ENCODE measurements at places on chromosomes 7 and 10.

GRCh38 chr10:124402273-124402672 lies 16.4 kb downstream of the OAT start:
- no peak for DNase-seq

DNA sequence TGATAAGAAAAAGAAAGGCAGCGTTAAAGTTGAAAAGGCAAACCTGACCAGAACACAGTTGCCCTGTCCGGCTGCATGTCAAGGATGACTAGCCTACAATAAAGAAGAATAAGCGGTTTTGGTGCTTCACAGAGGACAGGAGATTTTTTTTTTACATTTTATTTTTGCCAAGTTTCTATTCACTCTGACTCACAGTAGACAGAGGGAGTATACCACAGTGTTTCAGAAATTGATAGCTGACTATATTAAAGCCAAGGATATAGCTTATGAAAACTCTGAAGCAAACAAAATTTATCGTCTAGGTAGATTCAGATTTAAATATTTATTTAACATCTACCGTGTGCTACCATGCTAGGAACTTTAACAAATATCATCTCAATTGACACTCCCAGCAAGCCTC lies 16.9 kb upstream of the POLR1F start:
- no peak for DNase-seq

GRCh38 chr7:36112969-36113368 lies 40.1 kb upstream of the EEPD1 start:
- no peak for DNase-seq

DNA sequence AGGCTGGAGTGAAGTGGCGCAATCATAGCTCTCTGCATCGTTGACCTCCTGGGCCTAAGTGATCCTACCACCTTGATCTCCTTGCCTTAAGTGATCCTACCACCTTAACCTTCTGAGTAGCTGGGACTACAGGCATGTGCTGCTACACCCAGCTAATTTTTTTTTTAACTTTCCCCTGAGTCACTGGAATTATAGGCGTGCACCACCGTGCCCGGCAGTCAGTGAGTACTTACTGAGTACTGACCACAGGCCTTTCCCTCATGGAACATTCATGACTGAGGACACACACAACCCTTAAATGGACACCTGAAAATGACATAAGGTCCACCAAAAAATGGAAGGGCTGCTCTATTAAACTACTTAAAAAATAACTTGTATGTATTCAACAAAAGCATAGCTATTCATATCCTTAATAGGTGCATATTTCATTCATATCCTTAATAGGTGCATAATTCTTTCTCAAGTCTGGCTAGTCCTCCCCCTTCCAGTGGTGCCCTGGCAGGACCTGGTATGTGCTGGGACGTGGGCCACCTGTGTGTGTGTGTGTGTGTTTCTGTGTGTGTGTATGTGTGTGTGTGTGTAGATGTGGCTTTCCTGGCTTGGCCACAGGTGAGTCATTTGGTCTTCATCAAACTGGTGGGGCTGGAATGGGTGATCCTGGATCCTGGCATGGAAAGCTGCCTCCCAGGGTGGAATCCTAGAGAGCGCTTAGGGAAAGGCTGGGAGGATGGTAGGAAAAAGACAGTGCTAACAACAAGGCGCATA lies 3.5 kb downstream of the FAM180A start:
- DNase-seq, result no peak

- no peak for DNase-seq
Observed at GRCh38 chr10:29710128-29710527, 75.4 kb upstream of the SVIL start.

DNA sequence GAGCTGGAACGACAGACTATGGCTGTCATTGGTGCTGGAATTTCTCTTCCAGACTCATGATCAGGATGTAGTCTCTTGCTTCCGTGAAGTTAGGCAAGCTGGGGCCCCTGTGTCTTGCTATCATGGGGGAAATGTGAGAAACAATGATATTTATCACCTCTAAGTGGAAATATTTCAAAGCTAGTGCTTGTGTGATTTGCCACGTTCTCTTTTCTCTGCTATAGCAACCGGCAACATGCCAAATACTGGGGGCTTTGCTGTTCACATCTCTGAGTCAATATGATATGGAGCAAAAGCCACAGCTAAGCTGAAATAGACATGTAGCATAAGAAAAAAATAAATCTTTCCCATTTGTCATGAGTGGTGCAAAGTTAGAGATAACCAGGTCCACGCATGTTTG lies 668.2 kb upstream of the IGFBP3 start:
- DNase-seq, result no peak

DNA sequence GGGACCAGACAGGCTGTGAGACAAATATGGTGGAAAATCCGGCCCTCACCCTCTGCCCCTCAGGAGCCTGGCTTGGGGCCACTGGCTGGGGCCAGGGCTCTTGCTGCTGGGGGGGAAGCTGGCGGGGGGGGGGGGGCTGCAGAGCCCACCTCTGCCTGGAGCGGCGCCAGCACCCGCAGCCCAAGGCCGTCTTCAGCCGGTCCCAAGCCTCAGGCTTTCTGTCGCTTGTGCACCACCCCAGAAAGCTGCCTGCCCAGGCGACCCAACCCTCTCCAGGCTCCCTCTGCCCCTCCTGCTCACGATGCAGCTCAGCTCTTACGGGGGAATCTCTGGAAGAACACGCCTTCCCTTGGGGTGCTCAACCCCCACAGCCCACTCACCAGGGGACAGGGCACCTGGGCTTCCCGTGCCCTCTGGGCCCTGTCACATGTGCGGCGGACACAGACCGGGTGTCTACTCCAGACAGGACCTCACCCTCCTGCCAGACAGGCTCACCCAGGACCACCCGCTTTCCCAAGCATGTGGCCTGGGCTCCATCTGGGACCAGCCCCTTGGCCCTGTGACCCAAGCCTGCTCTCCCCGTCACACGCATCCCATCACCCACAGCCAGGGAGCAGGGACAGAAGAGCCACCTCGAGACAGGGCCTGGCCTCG lies 43.9 kb downstream of the DPYSL4 start:
- no peak for DNase-seq

DNA sequence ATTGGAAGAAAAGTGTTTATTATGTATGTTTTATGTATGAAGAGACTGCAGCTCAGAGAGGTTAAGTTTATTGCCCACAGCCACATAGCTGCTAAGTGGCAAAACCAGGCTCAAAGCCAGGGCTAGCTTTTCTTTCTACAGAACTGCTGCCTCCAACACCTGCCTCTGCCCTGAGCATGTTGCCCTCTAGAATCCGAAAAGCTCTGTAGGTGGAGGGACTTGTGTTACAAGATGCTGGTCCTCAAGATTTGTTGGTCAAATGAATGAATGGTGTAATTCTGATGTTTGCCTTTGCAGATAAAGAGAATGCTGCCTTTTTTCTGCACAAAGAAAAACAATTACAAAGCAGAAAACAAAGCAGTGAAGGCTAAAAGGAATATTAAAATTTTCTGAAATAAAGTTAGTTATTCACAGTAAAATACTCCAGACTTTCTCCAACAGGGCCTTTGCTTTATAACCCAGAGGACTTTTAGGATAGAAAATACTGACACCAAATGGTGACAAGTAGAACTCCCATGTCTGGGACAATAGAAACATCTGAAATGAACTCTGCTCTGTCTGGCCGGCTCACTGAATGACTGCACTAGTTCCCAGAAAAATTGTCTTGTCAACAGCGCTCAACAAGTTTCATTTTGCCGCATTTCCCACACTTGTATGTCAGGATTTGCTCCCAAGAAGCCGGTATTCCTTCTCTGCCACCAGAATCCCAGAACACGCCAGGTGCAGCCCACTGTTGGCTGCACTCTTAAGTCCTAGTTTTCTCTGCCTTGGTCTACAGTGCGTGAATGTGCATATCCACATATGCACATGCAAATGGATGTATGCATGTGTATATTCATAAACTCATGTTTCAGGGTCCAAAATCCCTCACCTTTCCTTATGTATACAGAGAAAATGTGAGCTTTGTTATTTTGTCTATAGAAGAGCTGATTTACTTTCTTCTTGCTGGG lies 11.0 kb upstream of the DNTT start:
- peak; percentile 56 for DNase-seq

GRCh38 chr7:6482307-6482706 lies 34.6 kb upstream of the DAGLB start:
- DNase-seq, result no peak

GRCh38 chr7:39084349-39084748 lies 106.6 kb downstream of the POU6F2 start:
- no peak for DNase-seq

DNA sequence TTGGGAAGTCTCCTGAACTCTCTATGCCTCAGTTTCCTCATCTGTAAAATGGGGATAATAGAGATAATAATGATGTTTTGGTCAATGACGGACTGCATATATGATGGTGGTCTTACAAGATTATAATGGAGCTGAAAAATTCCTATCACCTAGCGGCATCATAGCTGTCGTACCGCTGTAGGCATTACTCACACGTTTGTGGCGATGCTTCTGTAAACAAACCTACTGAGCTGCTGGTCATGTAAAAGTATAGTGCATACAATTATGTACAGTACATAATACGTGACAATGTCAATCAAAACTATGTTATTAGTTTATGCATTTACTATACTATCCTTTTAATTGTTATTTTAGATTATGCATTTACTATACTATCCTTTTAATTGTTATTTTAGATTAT lies 339.1 kb upstream of the NPVF start:
- DNase-seq, result no peak

DNA sequence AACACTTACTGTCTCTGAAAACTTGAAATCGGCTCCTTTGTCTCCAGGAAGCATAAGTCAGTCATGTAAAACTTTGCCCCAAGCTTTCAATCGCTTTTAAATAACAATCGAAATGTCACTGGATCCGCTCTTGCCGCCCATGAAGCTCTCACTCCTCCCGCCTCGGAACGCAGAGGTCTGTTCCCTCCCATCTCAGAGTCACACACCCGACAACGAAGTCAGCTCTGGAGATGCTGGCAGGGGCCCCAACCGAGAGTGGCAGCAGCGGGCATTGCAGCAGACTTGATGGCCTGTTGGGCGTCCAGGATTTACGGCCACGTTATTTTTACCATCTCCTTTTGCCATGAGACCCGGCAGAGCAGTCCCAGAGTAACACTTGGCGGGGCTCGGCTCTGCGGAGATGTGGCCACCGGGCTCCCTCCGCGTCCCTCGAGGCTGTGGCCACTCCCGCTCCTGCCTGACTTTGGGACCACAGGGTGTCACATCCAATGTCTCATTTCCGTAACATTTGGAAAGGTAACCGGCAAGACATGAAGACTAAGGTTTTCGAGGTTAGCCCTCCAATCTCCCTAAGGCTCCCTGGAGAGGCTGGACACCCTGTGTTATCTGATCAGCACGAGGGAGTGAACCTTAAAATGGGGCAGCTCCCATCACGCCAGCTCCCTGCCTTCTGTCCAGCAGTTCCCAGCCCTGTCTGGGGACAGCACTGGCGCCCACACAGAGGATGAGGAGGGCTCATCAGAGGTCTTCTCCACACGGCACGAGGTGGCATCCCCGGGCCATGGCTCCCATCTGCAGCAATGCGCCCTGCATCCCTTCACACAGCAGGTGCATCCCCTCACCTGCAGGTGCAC lies 62.8 kb upstream of the ADGRA1 start:
- no peak for DNase-seq

DNA sequence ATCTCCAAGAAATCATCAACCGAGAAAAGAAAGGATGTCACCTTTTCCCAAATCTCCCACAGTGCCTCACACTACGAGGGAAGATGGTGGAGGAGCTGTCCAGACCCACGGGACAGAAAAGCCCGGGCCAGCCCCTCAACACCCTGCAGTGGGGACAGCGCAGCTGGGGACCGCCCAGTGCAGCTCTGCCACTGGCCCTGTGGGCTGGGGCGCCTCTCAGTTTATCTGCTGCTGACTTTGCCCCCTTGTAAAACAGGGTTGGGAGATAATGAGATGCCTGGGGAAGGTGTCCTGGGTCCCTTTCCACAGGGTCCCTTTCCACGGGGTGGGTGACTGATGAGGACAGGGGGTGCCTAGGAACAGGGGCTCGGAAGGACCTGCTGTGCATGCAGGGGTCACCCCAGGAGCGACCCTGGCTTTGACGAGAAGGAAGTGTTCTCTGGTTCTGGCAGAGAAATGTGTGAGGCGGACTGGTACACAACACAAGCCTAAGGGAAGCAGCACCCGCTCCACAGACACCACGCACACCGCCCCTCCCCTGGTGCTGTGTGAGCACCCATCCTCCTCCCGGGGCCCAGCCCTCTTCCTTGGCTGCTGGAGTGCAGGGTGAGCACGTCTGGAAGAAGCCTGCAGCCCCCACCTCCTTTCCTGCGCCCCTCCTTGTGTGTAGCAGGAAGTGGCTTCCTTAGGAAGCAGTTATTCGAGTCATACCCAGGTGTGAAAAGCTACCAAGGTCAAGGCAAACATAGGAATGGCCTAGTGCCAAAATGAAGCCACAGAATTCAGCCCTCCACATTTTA lies 339.9 kb downstream of the DNAJB6 start:
- DNase-seq, result no peak

GRCh38 chr7:18547509-18548187 lies 52.1 kb downstream of the HDAC9 start:
- no peak for DNase-seq

Measured in GM06990 (cell line).